ENCODE measurements at places on chromosomes 2 and 18.
A peak's percentile ranks its signal among the peaks of the same experiment; 100 is the strongest.

GRCh38 chr18:62702259-62702658, 13.1 kb upstream of the PHLPP1 start:
- DNase-seq = no peak

- no peak for DNase-seq
These were observed 46.7 kb downstream of the MAPK4 start for GRCh38 chr18:50606609-50607008.

- DNase-seq = no peak
These were observed 147.8 kb upstream of the FHL2 start for GRCh38 chr2:105546628-105546974.

GRCh38 chr2:43934567-43934966, 61.2 kb downstream of the LRPPRC start:
- DNase-seq = no peak

DNA sequence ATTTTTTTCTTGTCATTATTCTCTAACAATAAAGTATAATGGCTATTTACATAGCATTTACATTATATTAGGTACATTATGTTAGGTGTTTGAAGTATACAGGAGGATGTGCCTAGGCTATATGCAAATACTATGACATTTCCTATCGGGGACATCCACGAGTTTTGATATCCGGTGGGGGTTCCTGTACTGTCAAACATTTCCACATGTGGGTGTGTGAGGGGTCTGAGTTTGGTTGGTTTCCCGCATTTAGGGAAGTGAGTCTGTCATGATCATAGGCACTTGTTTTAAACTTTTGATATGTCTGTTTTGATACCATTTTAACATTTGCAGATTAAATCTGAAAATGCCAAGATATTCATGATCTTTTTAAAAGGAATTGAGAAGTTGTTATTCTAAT, 76.0 kb downstream of the CEP192 start:
- no peak for DNase-seq

GRCh38 chr2:202032846-202033316, 774 bp upstream of the FZD7 start:
- DNase-seq = peak; percentile 12

DNA sequence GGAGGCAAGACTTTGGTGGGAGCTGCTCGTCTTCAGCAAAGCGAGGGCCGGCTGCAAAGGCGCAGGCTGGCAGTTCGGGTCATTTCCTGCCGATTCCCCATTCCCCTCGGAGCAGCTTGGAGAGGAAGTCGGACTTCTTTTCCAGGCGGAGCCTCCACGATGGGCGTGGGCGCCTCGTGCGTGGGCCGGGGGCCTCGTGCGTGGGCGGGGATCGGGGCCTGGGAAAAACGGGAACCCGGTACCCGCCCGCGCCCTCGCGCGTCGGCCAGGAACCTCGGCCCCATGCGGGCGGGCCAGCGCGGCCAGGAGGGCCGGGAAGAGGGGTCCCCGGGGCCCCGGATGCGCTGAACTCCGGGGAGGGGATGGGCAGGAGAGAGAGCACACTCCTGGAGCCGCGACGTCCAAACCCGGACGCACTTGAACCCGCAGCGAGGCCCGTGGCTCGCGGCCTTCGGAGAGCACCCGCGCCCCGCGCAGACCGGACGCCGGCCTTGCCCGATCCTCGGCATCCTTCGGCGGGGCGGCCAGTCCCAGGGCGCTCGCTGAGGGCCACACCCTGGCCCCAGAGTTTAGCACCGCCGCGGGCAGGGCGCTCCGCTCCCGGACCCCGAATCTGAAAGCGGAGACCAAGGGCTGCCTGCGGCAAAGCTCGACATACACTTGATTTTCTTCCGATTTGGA, 368.4 kb downstream of the MTX2 start:
- no peak for DNase-seq

DNA sequence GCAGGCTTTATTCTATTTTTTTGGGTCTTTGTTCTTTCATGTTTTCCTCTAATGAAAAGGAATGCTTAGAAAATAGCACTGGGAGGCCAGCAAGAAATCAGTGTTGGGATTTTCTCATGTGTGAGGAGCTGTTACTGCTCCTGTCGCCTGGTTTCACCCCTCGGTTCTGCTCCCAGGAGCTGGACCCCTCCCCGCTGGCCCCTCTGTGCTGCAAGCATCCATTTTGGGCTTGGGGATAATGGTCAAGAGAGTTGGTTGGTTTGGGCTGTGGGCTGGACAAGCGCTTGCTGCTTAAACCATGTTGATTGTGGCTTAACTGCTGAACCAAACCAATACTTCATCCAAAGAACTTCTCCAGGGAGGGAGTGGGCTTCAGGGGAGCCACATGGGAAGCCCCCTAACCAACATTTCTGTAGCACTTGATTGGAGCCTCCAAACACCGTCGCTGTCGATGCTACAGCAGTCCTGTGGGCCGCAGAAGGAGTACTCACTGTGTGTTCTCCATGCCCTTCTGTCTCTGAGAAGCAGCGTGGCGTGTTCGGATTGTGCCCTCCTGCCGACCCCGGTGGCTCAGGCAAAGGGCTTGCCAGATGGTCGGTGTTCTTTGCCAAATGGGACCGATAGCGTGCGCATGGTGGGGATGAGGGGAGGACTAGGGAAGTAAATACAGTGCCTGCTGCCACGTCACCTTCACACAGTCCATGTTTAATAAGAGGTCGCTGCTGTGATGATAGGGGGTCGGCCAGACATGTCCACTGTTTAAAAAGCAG, 40.0 kb downstream of the AGAP1 start:
- no peak for DNase-seq

DNA sequence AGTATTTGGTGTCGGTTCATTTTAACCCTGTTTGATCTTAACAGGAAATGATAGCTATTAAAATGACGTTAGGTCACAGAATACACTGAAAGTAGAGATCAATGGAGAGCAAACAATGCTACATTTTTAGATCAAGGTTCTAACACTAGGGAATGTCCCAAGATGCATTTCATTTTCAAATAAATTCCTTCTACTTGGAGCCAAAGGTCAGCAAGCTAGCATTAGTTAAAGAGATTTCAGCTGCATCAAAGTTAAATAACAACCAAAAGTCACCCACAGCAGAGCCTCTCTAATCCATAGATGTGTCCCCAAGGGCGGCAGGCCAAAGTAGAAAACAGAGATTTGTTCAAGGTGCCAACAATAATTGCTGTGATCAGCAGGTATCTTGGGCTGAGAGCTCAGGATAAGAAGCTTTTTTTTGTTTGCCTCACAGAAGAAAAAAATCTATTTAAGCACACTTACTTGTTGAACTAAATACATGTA, 1233.6 kb upstream of the TMEFF2 start:
- no peak for DNase-seq

- no peak for DNase-seq
These were observed 57.9 kb upstream of the EPC2 start for GRCh38 chr2:148586522-148587128.

GRCh38 chr2:68721482-68722101, 13.0 kb upstream of the ARHGAP25 start:
- no peak for DNase-seq

DNA sequence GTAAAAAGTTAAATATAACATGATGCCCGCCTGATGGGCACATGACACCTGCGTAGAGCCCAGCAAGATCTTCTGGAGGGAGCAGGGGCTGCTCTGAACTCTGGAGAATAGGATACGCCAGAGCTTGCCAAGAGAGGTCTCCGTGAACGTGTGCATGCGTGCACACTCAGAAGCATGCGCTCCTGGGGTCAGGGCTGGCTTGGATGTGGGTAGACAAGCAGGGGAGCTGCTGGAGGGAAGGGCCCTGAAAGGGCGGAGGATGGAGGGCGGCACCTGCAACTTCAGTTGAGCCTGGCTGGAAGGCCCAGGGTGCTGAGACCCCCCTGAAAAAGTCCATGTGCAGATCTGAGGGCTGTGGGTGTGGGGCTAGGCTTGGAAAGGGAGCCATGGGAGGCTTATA, 828.4 kb upstream of the SALL3 start:
- no peak for DNase-seq

- DNase-seq = no peak
These were observed 637 bp upstream of the SFT2D3 start for GRCh38 chr2:127700527-127701192.

GRCh38 chr2:6927186-6927585, 10.0 kb downstream of the RNF144A start:
- DNase-seq = no peak

- no peak for DNase-seq
These were observed 67.7 kb upstream of the GATA6 start for GRCh38 chr18:22101731-22102130.

DNA sequence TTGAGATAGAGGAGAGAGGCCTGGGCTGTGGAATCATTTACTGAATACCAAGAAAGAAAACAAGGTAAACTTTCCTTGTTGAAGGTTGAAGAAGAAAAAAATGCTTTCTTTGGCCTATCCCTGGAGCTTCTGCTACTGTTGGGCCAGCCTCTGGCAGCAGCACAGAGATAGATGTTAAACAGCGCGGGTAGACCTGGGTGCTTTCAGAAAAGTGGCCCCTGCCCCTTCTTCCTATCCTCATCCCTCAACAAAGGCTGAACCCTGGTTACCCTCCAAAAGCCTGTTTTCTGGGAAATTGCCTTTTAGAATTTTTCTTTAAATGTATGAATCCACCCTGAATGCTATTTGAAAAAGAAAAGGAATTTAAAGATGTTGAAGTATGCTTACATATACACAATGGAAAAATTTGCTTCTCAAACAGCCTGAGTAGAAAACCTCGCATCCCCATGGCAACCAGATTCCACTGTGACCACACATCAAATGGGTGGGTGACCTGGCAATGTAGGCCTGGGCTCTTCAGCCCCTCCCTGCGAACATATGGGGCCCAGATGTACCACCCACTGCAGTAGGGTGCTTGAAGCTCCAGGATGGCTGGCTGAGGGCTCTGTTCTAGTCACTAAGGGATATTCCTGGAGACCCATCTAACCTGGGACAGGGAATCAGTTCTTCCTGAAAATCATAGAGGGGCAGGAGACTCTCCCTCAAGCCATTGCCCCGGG, 23.4 kb upstream of the CHRNA1 start:
- no peak for DNase-seq

- DNase-seq = no peak
These were observed 258.8 kb downstream of the ALPK2 start for GRCh38 chr18:58370038-58370580.

GRCh38 chr2:63642946-63643345, 54.2 kb downstream of the MDH1 start:
- DNase-seq = no peak

GRCh38 chr2:240563951-240564560, 3.9 kb downstream of the DUSP28 start:
- DNase-seq = no peak

DNA sequence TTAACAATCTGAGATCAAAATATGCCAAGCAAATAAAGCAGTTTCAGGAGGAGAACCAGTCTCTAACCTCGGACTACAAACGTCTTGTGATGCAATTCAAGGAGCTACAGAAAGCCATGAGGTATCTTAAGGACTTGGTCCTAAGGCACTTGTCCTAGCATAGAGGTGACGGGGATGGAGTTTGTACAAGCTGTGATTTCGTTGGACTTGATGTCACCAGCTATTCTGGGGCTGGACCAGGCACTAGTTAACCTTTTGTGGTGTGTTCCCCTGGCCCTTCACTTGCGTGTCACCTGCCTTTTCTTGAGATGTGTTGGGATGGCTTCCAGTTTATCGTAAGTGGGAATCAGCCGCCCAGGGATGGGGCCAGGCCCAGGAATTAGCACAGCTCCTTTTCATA, 33.7 kb downstream of the OTOF start:
- no peak for DNase-seq

- no peak for DNase-seq
These were observed 52.8 kb downstream of the RPL37A start for GRCh38 chr2:216551234-216552068.

DNA sequence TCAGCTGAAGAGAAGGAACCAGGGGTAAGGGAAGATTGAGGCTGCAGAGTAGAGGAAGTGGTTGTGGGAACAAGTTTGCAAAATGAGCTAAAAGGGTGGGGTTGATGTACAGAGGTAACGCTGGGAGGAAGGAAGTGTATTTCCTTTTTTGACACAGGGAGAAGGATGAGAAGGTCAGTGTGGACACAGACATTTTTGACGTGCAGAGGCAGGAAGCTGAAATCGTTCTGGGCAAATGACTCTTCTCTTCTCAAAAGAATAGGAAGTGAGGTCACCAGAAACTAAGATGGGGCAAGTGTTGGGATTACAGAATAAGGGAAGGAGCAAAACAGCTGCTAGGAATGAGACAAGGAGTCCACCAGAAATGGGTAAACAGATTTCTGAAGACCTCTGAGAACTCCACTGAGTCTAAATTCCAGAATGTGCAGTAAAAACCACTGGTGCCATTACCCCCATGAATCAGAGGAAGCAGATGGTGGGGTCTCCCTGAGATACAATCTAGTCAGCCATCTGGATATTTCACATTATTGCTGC, 20.0 kb upstream of the RNF149 start:
- DNase-seq = no peak

DNA sequence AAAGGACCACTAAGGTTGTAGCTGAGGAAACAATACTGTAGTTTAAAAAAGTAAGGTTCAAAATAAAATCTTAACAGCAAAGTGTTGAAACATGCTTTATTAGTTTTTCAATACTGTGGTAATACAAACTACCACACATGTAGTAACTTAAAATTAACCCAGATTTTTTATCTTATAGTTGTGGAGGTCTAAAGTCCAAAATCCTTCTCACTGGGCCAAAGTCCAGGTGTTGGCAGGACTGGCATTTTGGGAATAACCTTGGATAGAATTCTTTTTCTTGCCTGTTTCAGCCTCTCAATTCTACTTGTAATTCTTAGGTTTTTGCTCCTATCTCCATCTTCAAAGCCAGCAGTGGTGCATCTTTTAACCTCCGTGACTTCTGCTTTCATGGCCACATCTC, 942.0 kb downstream of the TSN start:
- DNase-seq = no peak

DNA sequence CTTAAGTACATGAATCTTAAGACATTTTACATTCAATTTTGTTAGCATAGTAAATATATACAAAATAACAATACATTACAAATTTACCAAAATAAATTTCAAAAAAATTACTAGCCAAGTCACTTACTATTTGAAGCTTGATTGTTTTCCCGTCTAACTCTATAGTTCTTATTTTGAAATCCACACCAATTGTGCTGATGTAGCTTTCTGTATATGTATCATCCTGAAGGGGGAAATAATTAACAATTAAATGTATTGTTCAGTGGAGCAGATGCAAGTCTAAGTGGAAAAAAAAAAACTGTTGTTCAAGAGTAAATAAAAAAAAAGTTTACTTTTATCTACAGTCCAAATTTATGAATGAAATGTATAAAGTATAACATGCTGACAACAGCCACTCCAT, 32.1 kb downstream of the RAB1A start:
- no peak for DNase-seq

DNA sequence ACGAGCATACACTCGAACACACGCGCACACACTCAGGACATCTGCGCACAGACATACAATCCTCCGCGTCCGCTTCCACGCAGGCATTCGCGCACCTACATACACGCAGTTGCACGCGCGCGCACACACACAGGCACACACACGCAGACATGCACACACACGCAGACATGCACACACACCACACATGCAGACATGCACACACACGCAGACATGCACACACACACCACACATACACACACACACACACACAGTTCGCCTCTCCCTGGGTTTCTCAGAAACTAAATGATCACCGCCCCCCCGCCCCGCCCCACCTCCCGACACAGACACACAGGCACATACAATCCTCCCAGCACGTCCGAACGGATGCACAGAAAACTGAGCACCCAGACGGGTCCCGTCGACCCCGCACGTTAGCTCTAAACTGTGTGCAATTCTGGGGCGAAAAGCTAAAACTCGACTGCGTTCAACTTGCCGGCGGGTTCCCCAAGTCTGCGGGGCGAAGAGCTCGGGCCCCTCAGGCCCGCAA, 1.0 kb downstream of the EPHA4 start:
- DNase-seq = peak; percentile 10

Measured in activated T-helper 9 cell treated with anti-CD3 and anti-CD28 coated beads, Interleukin-2, amount 50 U/mL, for 16 hours (primary cell).